Spinal cord (tissue), 10 donors: ENCODE measurements at places on chromosomes 5 and 9. TPM values are rescaled to one million over a fixed set of nuclear protein-coding genes. Genes with fewer than 3 reads are reported as not detected.

Gene MAMDC4
- 1.6 TPM for total RNA-seq

Gene TAF1L
- 0.06 TPM for total RNA-seq

Gene ZNF454
- 7.7 TPM for total RNA-seq

Gene RAD23B
- total RNA-seq, result 69.8 TPM
